Ecto neural progenitor cell (in vitro differentiated cells): ENCODE measurements at places on chromosomes 4 and X.

DNA sequence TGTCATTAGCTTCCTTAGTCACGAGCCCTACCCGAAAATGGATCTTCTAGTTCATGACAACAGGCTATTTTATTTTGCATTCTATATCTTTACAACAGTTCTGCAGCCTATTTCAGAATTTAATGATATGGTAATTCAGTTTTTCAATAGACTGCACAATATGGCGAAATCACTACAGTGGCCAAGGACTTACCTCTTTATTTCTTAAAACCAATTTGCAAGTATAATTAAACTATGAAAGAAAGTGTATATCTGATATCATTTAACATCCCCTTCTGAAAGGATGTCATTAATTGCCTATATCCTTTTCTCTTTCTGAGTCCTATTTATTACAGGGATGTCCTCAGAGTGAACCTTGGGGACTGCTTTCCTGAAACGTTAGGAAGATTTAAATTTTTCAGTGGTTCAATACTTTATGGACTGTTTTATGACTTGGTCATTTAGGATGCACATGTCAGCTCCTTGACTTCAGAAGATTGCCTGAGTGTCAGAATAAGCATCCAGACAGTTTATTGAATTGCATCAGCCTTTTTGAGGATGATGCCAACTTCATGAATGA, 190.8 kb upstream of the GEMIN8 start:
- no peak for DNase-seq

- no peak for DNase-seq
These were observed 545.4 kb upstream of the ARX start for GRCh38 chrX:25561190-25561589.

DNA sequence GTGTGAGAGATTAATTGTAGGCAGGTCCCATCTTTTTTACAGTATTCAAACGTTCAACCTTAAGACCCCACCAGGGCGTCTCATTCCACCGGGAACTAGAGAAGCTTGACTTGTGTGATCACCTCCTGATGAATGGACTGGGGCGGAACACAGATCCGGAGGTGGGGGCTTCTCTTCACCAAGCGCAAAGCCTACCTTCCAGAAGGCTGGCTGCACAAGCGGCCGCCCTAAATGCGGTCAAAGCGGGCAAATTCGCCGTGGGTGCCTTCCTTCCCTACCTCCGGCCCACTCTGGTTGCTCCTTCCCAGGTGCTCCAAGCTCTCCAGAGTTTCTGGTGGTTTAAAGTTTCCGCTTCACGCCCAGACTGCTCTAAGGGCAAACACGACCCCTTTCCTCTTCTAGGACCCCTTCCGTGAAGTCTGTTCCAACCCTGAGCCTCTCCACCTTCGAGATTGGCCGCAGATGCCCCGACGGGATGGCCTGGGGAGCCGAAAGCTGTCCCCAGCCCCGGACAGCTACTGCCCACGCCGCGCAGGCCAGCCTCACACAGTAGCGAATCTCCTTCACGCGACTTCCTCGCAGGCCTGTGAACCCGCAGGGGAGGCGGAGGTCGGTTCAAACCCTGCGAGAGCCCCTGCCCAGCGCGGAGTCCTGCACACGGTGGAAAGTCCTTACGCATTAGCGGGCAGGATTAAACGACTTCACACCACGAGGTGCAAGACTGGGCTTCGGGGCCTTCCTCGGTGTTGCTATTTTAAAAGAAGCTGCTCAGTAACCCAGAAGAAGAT, 1.6 kb upstream of the WWC2 start:
- DNase-seq = peak; percentile 69

- peak; percentile 81 for DNase-seq
These were observed 85.5 kb downstream of the STARD8 start for GRCh38 chrX:68732906-68733493.

- DNase-seq = no peak
These were observed 626.6 kb downstream of the MID1IP1 start for GRCh38 chrX:39427906-39428305.

DNA sequence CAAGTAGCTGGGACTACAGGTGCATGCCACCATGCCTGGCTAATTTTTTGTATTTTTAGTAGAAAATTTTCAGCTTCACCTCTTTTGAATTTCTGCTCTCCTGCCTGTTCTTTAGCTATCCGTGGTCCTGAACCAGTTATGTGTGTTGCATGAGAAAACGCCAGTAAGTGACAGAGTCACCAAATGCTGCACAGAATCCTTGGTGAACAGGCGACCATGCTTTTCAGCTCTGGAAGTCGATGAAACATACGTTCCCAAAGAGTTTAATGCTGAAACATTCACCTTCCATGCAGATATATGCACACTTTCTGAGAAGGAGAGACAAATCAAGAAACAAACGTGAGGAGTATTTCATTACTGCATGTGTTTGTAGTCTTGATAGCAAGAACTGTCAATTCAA, 13.9 kb downstream of the ALB start:
- no peak for DNase-seq

DNA sequence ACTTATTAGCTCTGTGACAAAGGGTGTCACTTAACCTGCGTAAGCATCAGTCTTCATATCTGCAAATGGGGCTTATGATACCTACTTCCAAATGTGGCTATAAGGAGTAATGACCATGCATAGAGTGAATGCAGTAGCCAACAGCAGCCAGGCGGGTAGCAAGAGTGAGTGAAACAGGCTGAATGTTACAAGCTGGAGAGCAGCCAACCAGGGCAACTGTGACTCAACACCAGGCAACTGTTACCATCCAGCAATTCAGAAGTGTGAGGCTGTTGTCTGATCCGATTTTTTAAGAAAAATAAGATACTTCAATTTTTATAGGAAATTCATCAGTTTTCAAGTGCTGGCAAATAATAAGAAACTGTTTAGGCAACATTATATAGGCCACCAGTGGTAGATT, 270.2 kb upstream of the TAPT1 start:
- DNase-seq = no peak

GRCh38 chrX:40736170-40736505, 796 bp upstream of the MED14 start:
- no peak for DNase-seq

DNA sequence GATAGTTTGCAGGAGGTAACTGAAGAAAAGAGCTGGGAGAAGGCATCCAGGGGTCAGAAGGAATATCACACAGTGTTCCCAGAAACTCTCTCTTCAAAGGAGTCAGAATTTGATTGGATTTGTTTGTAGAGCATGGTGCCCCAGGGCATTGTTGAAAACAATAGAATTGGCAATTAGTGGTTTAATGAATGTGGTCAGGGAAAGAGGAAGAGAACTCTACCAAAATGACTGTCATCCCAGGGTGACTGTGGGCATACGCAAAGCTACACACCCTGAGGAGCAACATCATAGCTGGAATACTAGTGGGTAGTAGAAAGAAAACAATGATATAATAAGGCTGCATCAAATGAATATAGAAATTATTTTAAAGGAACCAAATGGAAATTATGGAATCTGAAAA, 21.5 kb downstream of the TNIP2 start:
- no peak for DNase-seq

DNA sequence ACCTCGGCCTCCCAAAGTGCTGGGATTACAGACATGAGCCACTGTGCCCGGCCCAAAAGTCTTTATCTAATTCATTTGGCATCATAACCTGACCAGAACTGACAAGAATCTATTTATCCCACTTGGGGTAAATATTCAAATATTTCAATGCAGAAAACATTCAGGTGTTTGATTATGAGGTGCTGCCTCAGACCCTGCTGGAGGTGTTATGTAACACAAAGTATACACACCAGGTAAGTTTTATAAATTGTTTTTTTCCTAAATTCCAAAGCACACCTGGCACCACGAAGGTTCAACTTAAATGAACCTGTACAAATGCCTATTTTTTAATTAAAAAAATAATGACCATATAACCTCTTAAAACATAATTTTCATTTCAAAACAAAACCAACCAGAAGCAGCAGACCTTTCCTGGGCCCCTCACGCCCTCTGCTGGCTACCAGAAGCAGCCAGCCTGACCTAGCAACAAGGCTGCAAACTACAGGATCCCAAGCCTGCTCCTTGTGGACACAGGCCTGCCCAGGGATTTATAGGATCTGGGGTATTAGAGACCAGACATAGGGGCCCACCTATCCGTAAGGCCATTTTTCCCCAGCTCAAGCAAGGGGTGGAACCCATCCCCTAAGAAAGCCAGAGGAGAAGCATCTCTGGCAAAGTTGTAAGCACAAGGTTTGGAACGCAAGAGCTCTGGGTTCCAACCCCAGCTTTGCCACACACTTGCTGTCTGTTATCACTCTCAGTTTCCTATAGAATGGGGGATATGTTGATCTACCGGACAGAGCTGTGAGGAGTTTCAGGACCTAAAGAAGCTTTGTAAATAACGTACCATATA, 11.7 kb downstream of the OTUD5 start:
- DNase-seq = peak; percentile 61

- no peak for DNase-seq
These were observed 14.9 kb downstream of the MID1IP1 start for GRCh38 chrX:38816155-38816554.

- DNase-seq = no peak
These were observed 116.4 kb downstream of the HPGD start for GRCh38 chr4:174405923-174406322.

DNA sequence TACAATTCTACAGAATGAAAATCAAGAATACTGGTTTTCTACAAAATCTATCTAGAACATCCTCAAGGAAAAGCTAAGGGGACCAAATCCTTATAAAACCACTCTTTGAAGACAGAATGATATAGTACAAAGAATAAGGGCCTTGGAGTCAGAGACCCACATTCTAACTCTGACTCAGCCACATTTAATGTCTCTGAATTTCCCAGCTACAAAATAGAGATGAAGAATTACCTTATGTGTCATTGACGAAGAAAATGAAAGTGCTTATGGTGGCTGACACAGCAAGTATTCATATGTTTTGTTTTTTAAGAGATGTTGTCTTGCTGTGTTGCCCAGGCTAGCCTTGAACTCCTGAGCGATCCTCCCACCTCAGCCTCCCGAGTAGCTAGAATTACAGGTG, 35.9 kb upstream of the CXorf38 start:
- no peak for DNase-seq

DNA sequence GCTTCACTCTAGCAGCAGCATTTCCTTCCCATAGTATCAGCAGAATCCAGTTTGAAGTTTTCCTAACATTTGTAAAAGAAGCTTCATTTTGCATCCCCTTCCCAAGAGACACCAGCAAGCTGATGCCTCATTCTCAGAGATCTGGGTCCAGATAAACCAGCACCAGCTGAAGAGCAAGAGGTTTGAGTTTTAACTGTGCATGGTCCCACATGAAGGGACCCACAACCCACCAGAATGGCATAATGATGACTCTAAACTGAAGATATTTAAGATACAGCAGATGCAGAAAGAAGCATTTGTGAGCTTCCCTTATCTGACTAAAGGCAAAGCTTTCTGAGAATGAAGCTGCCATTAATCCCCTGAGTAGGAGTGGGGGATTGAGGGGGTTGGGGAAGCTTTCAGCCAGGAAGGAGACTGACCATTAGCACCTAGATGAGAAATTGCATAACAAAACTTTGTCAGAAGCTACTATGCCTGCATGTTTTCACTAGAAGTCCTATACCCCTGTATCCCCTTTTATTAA, 18.6 kb downstream of the NUDT6 start:
- no peak for DNase-seq

- DNase-seq = no peak
These were observed 215.3 kb upstream of the FAM9B start for GRCh38 chrX:9249051-9249846.

DNA sequence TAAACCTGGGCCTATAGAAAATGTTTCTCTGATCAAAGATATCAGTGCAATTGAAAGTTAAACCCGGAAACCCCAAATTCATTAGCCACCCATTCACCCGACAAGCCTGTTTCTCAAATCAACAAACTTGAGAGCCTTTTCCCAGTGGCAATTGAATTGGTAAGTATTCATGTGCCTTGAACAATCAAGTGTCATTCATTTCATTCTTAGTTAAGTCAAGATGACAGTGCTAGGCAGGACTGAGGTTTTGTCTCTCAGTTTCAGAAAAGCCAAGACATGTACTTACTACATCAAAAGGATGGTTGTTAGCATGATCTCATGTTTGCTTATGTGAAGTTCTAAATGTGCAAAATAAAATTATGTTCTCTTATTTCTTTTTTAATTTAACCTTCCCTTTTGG, 32.3 kb downstream of the CC2D2A start:
- no peak for DNase-seq

DNA sequence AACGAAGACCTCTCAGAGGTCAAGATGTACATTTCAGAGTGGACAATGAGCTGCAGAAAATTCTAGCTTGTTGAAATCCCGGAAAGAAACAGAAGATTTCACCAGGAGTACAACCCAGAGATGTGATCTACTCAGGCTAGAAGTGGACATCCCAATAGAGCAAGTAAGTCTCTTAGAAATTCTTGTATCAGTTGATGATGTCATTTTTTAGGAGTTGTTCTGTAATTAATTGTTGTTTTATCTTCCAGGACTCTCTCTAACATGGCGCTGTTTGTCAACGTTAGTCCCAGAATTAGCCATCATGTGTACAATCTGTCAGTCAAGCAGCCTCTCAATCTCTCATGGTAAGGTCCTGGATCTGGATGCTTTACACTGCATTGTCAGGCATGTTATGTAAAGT, 174.4 kb downstream of the GRIA3 start:
- no peak for DNase-seq

- DNase-seq = no peak
These were observed 21.4 kb downstream of the GALNTL6 start for GRCh38 chr4:171834640-171835039.

GRCh38 chrX:117407449-117408150, 709.0 kb downstream of the KLHL13 start:
- DNase-seq = no peak

DNA sequence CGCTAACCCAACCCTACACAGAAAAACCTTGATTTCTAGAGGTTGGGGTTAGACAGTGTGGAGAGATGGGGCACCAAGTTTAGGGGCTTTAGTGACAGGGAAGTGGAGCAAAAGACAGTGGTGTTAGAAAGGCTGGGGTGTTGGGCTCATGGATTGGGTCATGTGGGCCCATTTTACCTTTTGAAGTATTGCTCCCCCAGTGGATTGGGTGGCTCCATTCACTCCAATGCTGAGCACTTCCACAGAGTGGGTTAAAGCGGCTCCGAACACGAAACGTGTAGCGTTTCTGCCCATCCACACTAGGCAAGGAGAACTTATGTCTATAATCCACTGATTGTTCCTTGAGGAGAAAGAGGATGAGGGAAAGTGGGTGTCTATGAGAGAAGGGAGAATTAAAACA, 2.3 kb downstream of the IL2RG start:
- DNase-seq = no peak

GRCh38 chr4:113232194-113232593, 182.7 kb downstream of the ANK2 start:
- no peak for DNase-seq

GRCh38 chr4:117793845-117794480, 240.3 kb upstream of the NDST3 start:
- DNase-seq = no peak

- DNase-seq = no peak
These were observed 1521.3 kb upstream of the AGA start for GRCh38 chr4:178963446-178964045.

DNA sequence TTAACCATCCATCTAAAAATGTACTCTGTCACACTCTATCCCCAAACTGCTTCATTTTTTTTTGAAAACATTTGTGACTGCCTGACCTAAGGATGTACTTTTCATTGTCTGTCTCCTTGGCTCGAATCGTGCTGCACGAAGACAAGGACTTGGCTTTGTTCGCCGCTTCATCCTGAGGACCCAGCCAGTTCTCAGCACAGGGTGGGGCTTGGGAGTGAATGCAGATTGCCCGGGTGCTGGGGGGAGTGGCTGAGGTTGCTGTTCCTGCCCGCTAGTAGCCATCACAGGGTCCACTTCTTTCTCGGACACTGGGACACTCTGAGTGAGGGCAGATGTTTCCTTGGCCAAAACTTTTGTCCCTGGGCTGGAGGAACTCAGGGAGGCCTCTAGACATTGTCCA, 70.1 kb upstream of the CLCN4 start:
- DNase-seq = no peak
